CD4-positive, CD25-positive, alpha-beta regulatory T cell (primary cell): ENCODE measurements at places on chromosomes 2 and 18.

- no peak for DNase-seq
- H3K27ac ChIP-seq = no peak overlapping the region
- no peaks in the 10 kb centered on the region for H3K27me3 ChIP-seq
- H3K4me3 ChIP-seq = no peak overlapping the region
- H3K36me3 ChIP-seq = no peaks in the 10 kb centered on the region
These were observed 61.9 kb upstream of the RIOK3 start for GRCh38 chr18:23391156-23391555.

- no peaks in the 10 kb centered on the region for H3K27me3 ChIP-seq
- no peaks in the 10 kb centered on the region for H3K36me3 ChIP-seq
- DNase-seq = no peak
- no peak overlapping the region for H3K27ac ChIP-seq
- H3K4me3 ChIP-seq = no peak overlapping the region
These were observed 62.4 kb upstream of the LTBP1 start for GRCh38 chr2:32884346-32884745.

- no peak overlapping the region for H3K27ac ChIP-seq
- no peak for DNase-seq
- H3K4me1 ChIP-seq = no peaks in the 10 kb centered on the region
- H3K4me3 ChIP-seq = no peak overlapping the region
These were observed 6.8 kb upstream of the EHD3 start for GRCh38 chr2:31227110-31227509.

- no peak overlapping the region for H3K4me3 ChIP-seq
- H3K27me3 ChIP-seq = peaks cover 2% of the 10 kb centered on the region
These were observed 273.3 kb downstream of the NDUFA10 start for GRCh38 chr2:239751679-239752355.

DNA sequence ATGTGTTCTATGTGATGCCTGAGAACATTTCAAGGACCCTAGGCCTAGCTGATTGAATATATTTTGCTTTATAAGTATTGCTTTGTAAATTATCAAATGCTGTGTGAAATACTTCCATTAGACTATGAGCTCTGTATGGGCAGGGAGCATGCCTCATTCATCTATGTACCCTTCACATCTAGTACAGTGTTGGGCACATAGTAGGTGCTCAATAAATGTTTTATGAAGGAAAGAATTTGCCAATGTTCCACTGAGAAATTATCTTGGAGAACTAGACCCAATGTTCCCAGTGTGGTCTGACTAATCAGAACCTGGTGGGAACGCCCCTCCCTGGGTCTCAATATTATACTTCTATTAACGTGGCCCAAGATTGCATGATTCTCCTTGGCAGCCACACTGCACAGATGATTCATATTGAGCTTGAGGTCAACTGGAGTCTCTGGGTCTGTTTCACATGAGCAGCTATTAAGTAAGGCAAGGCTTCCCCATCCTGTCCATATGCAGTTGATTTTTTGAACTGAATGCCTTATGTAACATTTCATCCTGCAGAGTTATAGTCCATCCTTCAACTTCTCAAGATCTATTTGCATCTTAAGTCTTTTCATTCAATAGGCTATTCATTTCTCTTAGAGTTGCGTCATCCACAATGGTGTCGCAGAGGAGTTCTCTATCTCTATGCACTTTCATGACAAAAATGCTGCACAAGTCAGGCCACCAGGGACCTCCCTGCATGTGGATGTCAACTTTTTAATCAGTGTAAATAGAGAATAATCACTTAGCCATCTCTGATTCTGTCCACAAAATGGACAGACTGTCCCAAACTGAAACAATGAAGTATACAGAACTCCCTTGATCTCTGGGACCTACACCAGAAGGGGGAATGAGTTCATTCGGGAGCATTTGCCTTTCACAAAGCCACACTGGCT lies 257.6 kb downstream of the CYP26B1 start:
- no peak overlapping the region for H3K27ac ChIP-seq
- no peak overlapping the region for H3K4me3 ChIP-seq
- no peaks in the 10 kb centered on the region for H3K27me3 ChIP-seq
- DNase-seq = no peak

DNA sequence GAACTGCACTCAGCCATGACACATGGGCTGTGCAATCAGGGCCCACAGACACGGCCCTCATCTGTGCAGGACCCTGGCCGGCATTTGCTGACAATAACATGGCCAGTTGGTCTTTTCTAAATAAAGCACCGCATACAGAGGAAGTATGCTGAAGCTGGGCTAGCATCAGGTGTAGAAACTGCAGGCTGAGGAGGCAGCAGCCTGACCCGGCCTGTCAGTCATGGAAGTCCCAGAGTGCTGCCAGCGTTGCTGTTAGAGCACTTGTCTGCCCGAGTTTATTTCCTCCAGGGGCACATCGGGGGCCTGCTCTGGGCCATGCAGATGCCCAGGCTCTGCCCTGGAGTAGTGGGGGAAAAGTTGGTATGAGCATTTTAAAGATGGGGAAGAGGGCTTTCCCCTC lies 4.1 kb upstream of the PTPN18 start:
- peaks cover 18% of the 10 kb centered on the region for H3K36me3 ChIP-seq
- no peak overlapping the region for H3K4me3 ChIP-seq
- no peaks in the 10 kb centered on the region for H3K27me3 ChIP-seq
- H3K4me1 ChIP-seq = peaks cover 14% of the 10 kb centered on the region
- DNase-seq = no peak

DNA sequence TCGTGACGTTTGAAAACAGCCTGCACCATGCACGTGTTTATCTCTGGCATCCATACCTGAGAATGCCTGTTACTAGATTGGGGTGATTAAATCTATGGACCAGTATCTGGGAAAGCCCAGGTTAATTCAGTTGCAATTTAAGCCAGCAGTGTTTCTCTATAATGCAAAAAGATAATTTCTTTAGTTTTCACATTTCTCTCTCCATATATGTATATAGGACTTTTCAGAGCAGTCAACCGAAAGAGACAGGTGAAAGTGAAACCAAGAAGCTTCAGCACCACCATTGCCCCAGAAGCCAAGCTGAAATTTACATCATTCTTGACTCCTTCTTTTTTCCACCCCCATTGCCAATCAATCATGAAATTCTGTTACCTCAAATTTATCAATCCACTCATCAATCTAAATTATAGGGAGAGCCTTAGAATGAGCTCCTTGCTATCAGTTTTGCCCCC lies 2.7 kb upstream of the LRP2 start:
- no peaks in the 10 kb centered on the region for H3K36me3 ChIP-seq
- peaks cover 33% of the 10 kb centered on the region for H3K4me1 ChIP-seq
- H3K27ac ChIP-seq = no peak overlapping the region
- H3K27me3 ChIP-seq = peaks cover 6% of the 10 kb centered on the region
